ENCODE measurements at places on chromosomes 7 and 10. TPM values are rescaled to one million over a fixed set of nuclear protein-coding genes. Genes with fewer than 3 reads are reported as not detected.

- DNase-seq, result no peak
Observed at GRCh38 chr7:99019523-99020412, 124.1 kb downstream of the SMURF1 start.

GRCh38 chr7:39414224-39415035, 151.8 kb upstream of the YAE1 start:
- DNase-seq, result peak; percentile 75

DNA sequence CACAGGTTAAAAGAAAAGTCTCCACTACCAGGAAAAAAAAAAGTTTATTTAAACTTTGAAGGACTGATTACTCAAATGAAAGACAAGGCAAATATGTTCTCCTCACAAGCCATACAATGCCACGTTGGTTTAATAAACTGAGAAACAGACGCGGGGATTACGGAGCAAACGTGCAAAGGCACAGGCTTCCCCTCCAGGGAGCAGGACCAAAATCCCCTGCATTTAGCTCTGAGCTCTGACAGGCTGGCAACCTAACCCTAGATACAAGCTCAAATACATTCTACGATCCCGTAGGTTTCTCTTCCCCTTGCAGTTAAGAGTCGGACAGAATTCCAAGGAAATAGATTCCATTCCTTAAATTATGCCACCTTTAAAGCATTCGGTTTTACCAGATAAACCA, 7.7 kb upstream of the GRB10 start:
- DNase-seq, result no peak

DNA sequence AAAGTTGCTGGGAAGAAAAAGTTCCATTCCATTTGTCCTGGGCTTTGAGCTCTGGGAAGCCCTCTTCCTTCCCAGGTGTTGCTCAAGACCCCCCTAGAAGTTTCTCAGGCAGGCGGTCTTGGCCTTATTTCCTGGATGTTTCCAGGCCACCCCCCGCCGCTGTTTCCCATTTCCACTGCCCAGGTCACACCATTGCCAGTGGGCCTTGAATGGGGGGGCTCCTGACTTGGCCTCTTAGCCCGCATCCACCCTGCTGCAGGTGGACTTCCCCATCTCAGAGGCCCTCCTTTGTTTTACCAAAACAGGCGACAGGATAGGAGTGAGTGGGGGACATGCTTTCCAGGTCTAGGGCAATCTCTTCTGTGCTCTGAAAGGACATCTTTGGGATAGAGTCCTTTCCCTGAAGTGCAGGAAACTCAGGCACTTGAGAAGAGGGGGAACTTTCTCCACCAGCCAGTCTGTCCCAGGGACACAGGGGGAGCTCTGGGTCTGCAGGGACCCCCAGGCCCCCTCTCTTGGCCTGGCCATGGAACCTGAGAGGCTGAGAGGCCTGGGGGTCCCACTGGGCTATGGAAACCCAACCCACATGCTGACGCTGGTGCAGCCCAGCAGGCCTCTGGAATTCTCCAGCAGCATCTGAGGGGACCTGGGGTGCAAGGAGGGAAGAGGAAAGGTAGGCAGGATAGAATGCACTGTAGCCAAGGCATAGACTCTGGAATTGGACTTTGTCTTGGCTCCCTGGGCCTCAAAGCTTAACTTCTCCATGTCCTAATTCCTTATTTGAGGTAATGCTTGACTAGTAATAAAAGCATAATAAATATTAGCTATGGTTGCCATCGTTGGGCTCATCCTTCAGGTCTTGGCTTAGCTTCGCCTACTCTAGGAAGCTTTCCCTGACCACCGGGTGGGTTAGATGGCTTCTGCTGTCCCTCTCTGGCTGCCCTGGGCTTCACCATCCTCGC, 17.6 kb downstream of the NEURL1 start:
- DNase-seq, result no peak

- no peak for DNase-seq
Observed at GRCh38 chr7:106462365-106462859, 177.6 kb upstream of the NAMPT start.

The COL13A1 gene
- total RNA-seq, result 8.6 TPM

The COBL gene
- not detected for total RNA-seq

The DDX56 gene
- 92.8 TPM for total RNA-seq
